AG10803 (cell line): ENCODE measurements at places on chromosomes 1 and 21.

- DNase-seq, result no peak
These were observed 5.7 kb upstream of the UBE4B start for GRCh38 chr1:10027027-10027426.

GRCh38 chr21:15433091-15433490 lies 296.7 kb upstream of the USP25 start:
- no peak for DNase-seq

DNA sequence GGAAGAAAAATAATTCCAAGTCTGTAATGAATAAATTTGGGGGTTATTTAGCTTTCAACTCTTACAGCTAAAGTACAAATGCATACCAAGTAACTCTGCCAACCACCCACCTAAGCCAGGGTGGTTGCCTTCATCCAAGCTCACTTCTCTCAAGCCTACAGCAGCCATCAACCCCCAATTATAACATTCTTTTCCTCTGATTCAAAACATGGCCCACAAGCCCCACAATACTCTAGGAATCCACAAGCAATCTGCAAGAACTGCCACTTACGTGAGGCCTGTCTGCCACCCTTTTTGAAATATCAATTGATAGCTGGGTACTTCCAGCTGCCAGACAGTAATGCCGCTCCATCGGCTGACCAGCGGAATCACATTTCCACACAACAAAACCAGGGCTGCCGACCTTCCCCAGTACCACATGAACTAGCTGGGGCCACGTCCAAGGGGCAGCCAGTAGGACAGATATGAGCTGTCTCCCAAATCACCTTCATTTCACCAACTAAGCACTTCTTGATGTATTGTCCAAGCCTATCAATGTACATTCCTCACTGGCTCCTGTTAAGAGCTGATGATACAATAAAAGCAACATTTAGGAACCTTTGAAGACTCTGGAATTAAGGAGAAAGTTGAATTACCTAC lies 3.2 kb downstream of the LBR start:
- DNase-seq, result peak; percentile 69

GRCh38 chr1:222335586-222335985 lies 212.3 kb downstream of the HHIPL2 start:
- no peak for DNase-seq

- DNase-seq, result no peak
These were observed 82.2 kb upstream of the NFASC start for GRCh38 chr1:204788470-204788869.

DNA sequence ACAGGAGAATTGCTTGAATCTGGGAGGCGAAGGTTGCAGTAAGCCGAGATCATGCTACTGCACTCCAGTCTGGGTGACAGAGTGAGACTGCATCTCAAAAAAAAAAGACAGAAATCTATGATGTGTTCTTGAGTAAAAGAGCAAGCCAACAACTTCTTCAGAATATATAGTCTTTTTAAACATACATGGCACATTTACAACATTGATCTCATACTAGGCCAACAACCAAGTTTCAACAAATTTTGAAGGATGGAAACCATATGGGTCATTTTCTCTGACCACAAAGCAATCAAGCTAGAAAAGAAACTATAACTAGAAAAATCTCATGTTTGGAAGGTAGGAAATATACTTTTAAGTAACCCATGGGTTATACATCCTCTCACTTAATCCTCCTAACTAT lies 38.3 kb downstream of the PAFAH2 start:
- peak; percentile 80 for DNase-seq

DNA sequence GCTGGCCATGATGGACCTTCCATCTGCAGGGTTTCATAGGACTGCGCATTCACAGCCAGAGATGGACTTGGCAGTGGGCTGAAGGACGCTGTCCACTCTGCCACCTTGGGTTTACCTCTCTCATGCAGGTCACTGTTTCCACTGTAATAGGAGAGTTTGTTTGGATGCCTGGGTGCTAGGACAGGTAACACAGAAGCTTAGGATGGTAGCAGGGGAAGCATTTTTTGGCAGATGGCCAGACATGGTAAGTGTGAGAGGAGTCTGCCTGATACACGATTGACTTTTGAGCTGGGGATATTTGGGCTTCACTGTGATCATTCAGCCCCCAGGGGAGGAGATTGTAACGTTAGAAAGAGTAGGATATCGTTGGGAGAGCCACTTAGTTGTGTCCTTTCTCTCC lies 11.8 kb downstream of the PSEN2 start:
- DNase-seq, result no peak

GRCh38 chr1:38092256-38092655 lies 45.7 kb upstream of the POU3F1 start:
- no peak for DNase-seq

GRCh38 chr21:16797966-16798365 lies 714.9 kb upstream of the CXADR start:
- no peak for DNase-seq

DNA sequence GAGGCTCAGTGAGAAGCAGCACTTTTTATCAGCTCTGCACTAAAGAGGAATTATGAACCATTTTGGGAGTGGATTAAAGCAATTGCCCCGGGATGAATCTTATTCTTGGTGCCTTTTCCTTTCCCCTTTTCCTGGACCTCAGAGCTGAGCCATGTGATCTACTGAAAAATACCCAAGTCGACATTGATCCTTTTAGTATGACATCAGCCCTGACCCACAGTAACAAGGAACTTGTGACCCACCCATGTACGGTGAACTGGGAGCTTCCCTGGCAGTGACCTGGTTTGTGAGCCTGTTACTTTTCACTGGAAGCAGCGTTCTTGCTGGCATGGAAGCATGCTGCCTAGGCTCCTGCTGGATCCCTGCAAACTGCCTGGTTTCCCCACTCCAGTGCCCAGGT lies 15.9 kb downstream of the AJAP1 start:
- no peak for DNase-seq
